NCI-H2171 treated with DMSO at 0.1 percent for 48 hours (cell line): ENCODE measurements at places on chromosomes 13 and 19.

GRCh38 chr13:73967397-73968165 is 166.6 kb downstream of the KLF12 start:
- no peak for DNase-seq

DNA sequence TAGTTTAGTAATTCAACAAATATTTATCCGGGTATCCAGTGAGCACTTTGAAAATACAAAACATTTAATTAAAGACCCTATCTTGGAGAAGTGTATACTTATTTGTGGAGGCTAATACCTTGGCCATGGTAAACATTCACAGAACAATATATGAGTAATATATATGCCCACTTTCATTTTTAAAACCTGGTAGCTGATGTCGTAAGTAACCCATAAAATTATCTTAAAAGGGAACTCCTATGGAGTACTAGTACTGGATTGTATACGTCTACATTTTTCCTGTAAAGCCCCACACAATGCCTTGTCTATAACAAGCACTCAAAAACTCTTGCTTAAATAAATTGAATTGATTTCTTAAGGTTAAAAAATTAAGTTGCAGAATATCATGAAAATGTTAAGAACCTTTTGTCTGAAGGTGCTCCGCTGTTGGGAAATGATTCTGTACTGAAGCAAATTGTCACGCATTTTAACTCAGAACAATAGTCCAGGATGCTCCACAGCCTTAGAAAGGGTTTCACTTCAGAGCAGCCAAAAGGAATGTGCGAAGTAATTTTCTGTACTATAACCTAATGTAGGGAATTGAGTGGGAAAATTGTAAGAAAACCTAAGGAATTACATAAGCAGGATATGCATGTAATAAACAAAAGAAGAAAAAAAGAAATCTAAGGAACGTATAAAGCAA is 58.9 kb upstream of the C1QTNF9 start:
- DNase-seq, result no peak

DNA sequence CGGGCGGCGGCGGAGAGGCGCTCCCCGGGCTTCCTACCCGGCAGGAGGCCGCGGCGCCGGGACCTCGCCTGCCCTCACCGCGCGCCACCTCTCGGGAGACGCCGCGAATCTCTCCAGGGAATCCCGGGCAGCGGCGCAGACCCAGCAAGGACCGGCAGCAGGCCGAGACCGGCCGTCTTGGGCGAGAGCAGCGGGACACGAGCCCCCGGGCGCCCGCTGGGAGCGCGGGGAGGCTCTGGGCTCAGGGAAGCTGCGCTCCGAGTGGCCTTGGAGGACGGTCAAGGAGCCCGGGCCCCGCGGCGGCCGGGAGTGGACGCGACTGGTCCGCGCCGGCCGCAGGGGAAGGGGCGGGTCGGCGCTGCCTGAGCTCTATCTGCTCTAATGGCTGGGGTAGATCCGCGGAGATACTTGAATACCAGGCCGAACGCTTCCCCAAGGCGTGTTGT is 14.7 kb downstream of the CDX2 start:
- no peak for DNase-seq

DNA sequence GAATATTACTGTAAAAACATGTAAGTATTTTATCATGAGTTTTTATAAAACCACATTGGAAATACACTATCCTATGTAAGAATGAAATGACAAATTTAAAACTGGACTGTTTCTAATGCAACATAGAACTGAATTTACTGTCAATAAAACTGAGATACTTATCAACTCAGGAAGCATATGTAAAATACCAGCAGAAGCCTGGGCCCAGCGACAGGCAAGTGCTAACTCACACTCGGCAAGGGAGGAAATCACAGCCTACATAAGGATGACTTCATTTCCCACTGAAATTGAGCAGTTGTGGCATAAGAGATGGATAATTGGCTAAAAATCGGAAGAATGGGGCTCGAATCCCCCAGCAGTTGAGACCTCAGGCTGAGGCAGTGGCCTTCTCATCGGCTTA is 12.1 kb downstream of the PROZ start:
- no peak for DNase-seq

DNA sequence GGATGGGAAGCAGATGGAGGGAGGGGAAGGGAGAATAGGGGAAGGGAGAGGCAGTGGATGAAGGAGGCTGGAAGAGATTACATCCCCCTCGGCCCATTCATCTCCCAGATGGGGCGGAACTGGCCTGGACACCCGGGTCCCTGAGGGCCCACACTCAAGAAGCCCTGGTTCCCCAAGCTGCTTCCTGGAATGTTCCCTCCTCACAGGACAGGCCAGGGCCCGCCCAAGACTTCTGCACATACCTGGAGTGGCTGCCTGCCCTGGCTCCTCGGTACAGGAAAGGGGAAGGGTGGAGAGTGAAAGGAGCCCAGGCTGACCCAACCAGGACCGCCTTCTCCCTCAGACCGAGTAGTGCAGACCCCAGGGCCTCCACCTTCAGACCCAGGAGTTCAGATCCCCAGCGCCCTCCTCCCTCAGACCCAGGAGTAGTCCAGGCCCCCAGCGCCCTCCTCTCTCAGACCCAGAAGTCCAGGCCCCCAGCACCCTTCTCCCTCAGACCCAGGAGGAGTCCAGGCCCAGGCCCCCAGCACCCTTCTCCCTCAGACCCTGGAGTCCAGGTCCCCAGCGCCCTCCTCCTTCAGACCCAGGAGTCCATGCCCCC is 489 bp downstream of the NTF4 start:
- peak; percentile 6 for DNase-seq

DNA sequence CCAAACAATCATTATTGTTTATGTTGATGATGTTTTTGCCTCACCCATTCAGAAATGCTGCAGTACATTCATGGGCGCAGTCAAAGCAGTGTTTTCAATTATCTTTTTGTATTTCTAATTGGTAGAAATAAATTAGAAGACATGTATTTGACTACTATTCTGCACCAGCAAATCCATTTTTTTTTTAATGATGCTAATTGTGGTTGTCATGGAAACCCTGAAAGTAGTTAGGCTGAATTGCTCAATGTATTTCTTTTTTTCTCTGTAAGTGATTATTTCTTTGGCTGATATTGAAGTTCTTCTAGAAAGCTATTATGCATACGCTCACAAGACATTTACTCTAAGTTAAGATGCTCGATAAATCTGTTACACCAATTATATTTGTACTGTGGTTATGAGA is 101.2 kb downstream of the RFC3 start:
- DNase-seq, result no peak

GRCh38 chr13:30061217-30061616 is 210.8 kb upstream of the UBL3 start:
- DNase-seq, result no peak

DNA sequence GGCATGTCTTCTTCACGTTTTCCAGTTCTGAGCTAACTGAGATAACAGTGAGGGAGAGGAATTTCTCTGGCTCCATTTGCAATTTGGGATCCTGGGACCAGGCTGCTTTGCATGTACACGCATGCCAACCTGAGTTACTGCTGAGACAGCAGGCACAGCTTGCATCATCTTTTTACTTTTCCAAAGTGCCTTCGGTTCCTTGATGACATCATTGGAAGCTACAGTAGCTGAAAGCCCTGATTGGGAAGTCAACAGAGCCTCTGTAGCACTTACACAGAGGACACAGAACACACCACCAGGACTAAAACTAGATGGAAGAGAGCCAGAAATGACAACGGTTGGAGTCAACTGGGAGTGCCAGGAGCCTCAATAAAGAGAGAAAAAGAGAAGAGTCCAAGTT is 399.1 kb upstream of the GPC6 start:
- no peak for DNase-seq

- DNase-seq, result no peak
Measured at GRCh38 chr13:48819376-48819775, 156.3 kb upstream of the FNDC3A start.

DNA sequence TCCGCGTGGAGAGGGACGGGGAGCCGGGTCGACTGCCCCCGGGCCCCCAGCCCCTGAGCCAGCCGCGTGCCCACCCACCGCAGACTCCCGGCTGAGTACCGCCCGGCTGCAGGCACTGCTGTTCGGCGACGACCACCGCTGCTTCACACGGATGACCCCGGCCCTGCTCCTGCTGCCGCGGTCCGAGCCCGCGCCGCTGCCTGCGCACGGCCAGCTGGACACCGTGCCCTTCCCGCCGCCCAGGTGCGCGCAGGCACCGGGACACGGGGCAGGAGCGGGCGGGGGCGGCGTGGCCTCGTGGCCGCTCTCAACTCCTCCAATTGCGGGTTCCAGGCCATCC is 1.6 kb downstream of the AMH start:
- no peak for DNase-seq

DNA sequence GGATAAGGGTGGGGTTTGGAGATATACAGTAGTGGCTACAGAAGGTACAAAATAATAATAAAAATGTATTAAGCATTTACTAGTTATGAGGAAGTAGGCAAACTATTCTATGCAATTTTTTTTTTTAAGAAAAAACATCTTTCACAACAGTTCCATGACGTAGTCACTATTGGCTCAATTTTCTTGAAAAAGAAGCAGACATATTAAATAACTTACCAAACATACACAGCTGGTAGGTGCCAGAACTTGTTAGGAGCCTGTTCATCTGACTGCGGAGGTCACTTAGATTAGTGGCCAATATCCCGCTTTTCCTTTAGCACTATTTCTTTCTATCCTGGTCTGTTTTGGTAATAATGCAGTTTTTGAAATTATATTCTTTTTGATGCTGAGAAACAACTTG is 593.5 kb downstream of the KCTD12 start:
- DNase-seq, result no peak

DNA sequence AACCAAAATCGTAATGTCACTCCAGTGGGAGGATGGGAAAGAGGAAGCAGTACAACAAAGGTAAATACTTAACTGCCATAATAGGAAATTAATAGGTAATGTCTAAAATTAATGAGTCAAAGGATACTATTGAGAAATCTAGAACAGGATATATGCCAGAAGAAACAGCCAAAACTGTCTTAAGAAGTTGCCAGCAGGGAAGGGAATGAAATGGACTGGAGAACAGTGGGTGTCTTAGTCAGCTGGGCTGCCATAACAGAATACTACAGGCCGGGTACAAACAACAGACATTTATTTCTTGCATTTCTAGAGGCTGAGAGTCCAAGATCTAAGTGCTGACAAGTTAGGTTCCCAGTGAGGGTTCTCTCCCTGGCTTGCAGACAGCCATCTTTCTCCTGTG is 40.3 kb upstream of the IPO5 start:
- no peak for DNase-seq

DNA sequence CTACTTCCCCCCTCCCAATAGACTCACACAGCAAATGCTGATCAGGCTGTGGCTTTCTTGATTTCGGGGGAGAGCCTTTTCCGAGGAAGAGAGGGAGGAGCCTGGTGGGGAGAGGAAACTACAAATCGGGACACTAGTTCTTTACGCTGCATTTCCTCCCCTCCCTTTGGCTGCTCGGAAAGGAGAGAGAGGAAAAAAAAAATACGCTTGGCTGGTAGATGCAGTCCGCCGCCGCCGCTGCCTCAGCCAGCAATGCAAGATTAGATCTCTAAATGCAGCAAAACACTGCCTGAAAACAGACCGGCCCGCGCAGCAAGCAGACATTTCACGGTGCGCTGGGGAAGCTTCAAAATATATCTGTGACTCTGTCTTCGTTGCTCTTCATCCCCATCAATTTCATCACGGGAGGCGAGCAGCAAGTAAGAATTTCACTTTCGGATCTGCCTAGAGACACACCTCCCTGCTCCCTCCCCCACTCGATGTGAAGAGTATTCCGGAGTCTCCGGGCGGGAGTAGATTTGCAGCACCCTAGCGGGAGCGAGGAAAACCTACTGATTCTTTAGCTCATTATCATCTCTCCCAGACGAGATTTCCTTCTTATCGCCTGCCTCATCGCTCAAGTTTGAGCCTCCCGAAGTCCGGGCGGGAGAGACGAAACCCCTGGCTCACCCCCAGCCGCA is at the start of gene PCDH17:
PCDH17 (plus strand) TSS at position 149 of the 680 bp plus-strand sequence. CDS start 803 bp downstream, outside the sequence.
- peak; percentile 83 for DNase-seq
